D721Med (cell line): ENCODE measurements at places on chromosomes 4 and X.

DNA sequence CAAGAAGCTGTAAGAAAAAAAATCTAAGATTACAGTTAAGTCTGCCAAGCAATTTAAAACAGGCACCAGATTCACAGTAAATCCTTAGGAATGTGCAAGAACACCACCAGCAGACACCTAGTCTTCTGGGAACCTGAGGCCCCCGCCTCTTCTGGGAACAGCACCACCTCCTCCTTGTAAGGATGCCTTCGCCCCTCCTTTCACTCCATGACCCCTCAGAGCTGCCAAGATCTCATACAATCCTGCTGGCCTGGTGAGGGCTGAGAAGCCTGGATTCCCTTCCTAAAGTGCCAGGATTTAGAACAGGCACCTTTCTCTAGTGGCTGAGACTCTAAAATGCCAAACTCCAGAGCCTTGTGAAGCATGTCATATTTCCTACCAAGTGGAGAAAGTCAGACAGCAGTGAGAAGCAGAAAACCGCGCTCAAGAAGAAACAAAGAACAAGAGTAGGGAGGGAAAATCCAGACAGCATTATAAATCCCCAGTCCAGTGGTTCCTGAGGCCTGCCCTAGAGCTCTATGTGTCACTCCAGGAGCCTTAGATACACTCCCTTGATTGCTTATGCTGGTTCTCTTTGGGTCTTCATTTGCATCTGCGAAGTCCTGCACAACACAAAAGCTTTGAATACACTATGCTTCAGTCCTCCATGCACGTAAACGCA is 166.4 kb downstream of the TSPAN5 start:
- DNase-seq = no peak

DNA sequence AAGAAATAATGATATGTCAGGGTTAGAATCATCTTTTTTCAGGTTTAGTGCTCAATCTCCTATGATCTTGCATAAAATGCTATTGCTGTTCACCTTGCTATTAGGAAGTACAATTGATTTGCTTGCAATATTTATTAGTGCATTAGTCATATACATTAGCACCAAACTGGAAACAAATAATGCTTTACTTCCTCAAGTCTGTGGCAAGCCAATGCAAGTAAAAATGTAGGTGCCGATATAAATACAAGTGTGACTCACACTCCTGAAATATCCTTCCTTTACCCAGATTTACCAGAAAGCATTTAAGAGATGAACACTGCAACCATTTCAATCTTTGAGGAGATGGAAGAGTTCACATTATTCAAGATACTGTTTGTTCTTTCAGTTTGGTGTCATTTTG is 1487.7 kb upstream of the ADGRL3 start:
- DNase-seq = no peak

- DNase-seq = no peak
Measured at GRCh38 chr4:8319061-8319460, 49.5 kb downstream of the HTRA3 start.

DNA sequence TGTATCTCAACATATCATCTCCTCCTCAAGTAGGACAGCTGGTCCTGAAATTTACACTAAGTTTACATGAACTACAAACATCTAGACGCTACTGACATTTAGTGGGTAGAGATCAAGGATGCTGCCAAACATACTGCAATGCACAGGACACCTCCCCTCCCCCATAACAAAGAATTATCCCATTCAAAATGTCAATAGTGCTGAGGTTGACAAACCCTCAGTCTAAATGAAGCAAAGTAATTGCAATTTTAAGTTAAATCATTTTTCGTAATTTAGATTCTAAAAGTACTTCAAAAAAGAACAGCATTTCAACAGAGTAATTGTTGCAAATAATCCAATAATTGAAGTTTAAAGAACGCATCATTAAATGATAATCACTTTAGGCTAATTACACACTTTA is 1.2 kb downstream of the PRMT9 start:
- DNase-seq = no peak

DNA sequence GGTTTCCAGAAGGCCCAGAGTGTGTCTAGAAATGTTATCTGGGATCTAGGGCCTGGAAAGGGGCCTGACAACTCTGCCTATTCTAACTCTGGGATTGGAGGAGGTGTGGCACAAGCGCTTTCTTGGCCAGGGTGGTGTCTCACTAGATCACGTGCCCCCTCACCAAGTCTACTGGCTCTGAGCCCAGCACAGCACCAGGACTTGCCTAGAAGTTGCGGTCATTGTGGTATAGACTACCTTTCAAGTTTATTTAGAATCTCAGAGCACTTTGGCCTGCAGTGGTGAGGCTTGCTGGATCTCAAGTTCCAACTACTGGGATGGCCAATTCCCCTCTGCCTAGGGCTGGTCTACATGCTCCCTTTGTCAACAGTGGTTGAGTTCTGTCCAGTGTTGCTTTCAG is 223.3 kb upstream of the MAGEB2 start:
- no peak for DNase-seq

- no peak for DNase-seq
Measured at GRCh38 chr4:168527560-168527959, 30.7 kb downstream of the PALLD start.

DNA sequence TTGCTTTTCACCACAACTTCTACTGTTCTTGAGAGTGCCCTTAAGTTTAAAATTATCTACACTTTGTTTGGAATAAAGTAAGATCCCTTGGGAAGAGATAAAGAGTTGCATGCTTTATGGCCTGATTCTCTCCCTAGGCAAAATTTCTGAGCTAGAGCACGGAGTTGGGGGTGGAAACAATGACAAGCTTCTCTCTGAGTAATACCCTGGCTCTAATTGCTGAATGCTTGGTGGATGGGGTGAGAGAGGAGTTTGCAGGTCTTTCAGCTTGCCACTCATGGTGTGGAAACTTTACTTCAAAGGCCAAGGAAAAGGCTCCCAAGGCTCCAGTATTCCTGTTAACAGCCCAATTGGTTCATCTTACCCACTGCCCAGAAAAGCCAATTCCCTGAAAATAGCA is 26.1 kb upstream of the PRDM8 start:
- DNase-seq = no peak

DNA sequence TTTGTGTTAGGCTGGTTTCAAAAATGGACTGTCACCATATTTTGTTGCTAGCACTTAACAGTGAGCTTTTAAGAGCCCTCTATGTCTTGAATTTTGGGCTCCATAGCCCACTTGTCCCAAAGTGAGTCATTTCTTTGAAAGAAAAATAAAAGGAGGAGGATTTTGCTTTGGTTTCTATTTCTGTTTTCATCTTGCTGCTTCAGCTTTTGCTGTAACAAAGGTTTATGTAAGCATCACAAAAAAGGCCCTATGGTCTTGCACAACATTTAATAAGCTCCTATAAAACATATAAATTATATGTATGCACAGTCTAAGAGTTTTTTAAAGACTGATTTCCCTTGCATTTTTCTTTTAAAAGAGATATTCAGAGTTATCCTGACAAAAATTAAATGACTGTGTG is 105.2 kb downstream of the PHOX2B start:
- DNase-seq = no peak

- DNase-seq = no peak
Measured at GRCh38 chr4:72901553-72901952, 168.0 kb downstream of the COX18 start.

DNA sequence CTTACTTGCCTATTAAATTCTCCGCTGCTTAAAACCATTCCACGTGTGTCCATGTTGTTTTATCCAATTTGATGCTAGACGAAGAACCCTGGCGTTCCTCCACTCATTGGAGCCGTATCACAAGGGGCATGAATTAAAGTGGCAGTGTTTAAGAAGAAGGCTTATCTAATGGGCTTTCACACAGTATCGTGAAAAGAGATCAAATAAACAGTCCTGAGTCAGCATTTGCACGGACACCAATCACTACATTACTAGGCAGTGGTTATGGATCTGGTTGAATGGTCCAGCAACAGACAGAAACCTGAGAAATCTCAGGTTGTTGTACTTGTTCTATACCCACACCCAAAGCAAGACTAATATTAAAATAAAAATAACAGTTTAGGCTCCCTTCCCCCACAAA is 671.6 kb downstream of the FAT4 start:
- no peak for DNase-seq

DNA sequence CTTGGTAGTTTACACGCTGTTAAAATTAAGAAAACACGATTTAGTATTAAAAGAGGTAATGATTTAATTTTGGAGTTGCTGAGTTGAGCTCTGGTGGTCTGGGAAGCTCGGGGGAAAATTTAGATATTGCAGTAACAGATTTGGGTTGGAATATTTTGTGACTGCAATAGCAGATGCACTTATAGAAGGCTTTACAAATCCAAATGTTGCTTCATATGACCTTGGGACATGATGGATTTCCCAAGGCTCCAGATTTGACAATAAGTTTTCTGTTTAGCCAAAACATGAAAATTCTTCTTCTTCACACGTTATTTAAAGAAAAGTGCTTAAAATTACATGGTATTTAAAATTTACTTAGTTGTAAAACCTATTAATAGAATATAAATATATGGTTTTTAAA is 302.0 kb downstream of the SPRY1 start:
- DNase-seq = no peak

GRCh38 chr4:85488416-85488815 is 13.5 kb downstream of the ARHGAP24 start:
- no peak for DNase-seq

DNA sequence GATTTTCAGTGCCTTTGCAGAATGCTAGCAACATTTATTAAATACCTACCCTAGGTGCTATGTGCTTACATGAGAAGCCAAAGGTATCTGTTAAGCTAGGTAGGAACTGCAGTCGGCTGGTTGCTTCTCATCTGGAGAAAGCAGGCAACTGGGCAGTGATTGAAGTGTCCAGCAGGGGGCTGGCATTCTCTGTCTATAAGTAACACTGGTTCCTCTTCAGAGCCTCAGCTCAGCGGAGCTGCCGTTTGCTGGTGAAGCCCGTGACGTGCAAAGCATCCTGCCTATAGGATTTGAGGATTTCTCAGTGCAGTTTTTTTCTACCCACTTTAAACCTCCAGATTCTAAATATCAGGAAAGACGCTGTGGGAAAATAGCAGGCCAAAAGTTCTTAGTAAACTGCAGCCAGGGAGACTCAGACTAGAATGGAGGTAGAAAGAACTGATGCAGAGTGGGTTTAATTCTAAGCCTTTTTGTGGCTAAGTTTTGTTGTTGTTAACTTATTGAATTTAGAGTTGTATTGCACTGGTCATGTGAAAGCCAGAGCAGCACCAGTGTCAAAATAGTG is at the start of gene GRPR:
TSS of gene GRPR (plus strand) at position 344 of the 565 bp plus-strand sequence. CDS start 389 bp downstream, outside the sequence.
- no peak for DNase-seq

GRCh38 chrX:96576368-96576767 is 108.3 kb upstream of the DIAPH2 start:
- DNase-seq = no peak

DNA sequence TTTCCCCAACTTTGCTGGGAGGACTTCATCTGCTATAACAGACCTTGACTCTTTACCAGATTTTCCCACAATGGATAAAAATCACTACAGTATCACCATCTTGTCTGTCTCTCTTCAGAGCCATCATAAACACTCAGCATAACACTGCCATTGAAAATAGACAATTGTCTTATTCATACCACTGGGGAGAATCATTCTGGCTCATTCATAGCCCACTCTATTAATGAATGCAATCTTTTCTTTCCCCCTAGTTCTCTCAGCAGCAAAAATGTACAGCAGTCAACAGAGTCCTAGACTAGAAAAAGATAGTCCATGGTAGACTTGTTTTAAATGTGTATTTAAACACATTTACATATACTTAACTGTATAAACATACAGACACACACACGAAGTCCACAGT is 19.2 kb downstream of the SLC9A7 start:
- no peak for DNase-seq

DNA sequence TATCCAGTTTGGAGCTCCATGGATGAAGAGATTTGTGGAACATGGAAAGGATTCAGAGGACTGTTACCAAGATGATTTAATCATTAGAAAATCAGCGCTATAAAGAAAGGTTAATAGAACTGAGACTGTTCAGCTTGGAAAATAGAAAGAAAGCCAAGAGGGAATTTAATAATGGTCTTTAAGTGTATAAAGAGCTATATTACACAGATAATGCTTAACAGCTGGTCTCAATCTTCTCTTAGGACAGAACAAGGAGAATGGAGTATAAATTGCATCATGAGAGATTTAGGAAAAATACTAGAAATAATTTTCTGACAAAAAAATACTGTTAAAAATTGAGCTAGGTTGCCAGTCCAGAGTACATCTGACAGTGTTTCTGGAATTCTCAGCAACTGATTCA is 91.3 kb upstream of the MAGEC2 start:
- DNase-seq = no peak

DNA sequence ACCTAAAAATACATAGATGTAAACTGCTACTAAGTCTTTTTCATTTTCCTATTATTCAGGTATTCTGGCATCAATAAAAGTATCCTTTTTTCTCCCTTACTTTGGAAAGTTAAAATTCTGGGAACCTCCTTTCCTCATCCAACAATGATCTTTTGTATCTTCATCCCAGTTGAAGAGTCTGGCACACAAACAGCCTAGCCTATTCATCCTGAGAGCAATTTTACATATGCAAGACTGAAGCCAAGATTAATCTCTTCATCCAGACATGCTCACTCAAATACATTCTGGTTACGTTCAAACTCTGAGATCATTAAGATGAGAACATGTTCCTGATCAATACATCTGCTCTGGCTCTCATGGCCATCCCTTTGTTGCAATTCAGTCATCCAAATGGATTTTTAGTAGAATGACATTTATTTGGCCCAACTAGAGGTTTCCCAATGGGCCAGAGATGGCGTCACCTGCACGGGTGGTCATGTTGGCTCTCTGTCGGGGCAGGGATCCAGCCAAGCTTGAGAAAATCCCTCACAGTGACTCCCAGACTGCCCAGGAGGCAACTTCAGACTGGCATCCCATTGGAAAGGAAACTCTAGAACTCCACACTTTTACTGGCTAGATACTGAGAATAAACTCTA is 135.3 kb upstream of the VCX2 start:
- DNase-seq = no peak

- no peak for DNase-seq
Measured at GRCh38 chr4:170743633-170744032, 653.9 kb upstream of the AADAT start.

DNA sequence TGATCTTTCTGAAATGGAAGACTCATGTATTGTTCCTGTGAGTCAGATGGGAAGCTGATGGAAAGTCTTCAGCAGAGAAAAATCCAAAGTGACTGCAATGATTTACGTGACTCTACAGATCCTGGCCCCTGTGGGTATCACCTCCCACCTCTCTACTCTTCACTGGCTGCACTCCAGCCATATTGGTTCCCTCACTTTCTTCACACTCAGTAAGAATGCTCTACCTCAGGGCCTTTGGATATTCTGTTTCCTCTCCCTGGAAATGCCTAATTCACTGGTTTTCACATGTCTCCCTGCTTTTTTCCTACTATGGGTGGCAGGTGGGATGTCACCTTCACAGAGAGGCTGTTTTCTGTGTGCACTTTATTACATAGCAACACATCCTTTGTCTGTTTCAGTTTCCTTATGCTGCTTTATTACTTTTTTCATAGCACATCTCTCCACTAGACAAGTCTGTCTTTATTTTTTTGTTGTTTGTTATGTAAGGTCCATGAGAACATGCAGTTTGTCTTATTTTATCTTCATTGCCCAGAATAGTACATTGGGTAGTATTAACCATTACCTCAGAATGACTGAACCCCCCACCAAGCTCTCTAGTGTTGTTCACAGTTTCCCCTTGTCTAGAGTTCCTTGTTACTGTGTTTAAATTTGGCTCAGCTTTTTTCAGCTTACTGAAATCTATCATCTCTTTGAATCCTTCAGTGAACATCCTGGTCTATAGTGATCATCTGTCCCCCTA is 57.6 kb upstream of the CLNK start:
- no peak for DNase-seq

GRCh38 chr4:17721496-17722355 is 59.7 kb downstream of the FAM184B start:
- no peak for DNase-seq
